ENCODE measurements at places on chromosomes 1 and 21.

DNA sequence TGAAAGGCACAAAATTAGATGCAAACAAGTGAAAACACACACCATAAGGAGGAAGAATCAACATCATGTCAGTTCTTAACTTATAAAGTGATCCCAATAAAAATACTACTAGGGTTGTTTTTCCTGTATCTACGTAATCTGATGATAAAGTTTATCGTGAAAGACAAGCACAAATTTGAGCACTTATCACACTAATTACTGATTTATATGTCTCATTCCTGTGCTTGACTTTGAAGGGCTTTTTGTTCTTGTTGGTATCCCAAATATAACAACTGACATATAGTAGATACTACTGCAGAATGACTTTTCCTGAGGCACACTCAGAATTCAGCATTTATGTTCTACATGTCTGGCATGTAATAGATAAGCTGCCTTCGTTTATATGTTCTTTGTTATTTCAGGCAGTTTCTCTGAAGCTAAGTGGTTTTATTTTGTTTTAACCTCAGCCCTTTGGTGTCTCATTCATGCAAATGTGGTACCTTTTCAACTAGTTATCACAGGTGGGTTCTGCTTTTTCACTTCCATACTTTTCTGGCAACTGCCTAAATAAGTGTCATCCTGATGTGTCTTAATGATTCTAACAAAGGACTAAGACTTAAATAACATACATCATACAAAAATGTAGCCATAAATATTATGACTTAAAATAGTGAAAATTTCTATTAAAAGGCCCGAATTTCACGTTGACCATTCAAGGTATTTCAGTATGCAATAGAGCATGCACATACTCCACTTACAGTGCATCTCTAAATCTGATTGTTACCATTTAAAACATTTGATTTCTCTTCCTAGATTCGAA, 73.2 kb downstream of the LRRC8C start:
- no peak for DNase-seq

GRCh38 chr1:2908561-2908960, 107.1 kb upstream of the TTC34 start:
- DNase-seq: no peak

DNA sequence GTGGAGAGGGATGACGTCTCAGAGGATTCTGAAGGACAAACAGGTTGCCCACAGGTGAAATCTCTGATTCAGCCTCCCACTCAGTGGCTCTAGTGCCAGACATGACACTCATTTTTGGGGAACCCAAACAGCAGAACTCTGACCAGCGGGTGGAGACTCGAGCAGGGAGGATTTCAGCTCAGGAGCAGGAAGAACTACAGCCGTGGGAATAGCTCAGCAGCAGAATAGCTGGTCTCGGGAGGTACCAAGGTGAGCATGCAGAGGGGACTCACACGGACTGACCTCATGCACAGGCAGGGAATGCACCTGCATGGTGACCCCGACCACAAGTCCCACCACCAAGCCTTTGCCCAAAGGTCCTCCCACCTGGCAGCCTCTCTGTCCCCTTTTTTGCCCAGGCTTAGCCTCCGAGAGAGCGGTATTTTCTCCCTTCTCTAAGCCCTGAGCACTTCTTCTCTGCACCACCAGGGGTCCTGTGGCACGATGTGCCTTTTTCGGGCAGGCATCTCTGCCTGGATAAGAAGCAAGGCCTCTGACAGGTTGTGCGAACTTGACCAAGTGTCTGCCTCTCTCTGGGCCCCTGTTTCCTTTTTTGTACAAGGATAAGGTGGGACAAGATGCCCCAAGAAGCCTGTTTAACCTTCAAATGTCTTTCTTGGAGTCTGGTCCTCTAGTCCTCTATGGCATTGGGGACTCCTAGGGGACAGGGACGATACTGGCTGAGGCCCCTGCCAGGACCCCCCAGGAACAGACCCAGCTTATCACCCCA, 8.8 kb upstream of the FGR start:
- no peak for DNase-seq

GRCh38 chr21:39855595-39855994, 11.6 kb upstream of the PCP4 start:
- no peak for DNase-seq

DNA sequence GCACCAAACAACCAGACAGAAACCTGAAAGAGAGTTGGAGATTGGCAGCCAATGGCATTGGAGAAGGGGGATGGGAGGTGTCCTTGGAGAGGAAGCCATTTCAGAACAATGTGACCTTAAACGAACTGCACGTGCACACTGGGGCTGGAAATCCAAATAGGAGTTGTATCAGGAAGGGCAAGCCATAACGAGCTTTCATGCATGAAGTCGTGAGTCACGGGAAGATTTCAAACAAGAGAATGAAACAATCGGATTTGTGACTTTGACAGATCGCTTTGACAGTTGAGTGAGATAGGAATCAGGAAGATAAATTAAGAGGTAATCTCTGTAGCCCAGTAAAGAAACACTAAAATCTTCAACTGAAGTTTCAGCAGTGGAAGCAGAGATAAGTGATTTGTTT, 445.8 kb upstream of the ZP4 start:
- DNase-seq: no peak

Data from GM04504 (cell line).